ENCODE measurements at places on chromosomes 16 and 17.

DNA sequence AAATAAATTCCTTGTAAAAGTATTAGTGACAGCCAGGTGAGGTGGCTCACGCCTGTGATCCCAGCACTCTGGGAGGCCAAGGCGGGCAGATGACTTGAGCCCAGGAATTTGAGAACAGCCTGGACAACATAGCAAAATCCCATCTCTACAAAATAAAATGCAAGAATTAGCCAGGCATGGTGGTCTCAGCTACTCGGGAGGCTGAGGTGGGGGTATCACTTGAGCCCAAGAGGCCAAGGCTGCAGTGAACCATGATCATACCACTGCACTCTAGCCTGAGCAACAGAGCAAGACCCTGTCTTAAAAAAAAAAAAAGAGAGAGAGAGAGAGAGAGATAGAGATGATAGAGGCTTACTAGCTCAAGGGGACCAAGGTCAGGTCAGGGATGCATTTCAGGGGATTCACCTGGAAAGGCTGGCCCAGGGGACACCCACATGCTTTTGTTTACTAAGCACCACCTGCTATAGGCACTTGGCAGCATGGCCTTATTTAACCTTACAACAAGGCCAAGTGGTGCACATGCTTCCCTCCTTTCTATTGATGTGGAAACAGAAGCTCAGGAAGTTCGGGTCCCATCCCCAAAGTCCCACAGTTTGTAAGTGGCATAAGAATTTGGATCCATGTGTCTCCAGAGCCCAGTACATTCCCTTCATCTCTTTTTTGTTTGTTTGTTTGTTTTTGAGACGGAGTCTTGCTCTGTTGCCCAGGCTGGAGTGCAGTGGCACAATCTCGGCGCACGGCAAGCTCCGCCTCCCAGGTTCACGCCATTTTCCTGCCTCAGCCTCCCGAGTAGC, 12.4 kb upstream of the SRCIN1 start:
- no peak for DNase-seq

GRCh38 chr16:27234603-27235002, 31.3 kb downstream of the KDM8 start:
- DNase-seq, result no peak

GRCh38 chr16:69315486-69316311, 4.5 kb downstream of the VPS4A start:
- DNase-seq, result no peak

GRCh38 chr17:35051183-35051578, 12.3 kb downstream of the RFFL start:
- no peak for DNase-seq
